ENCODE measurements at places on chromosomes 2 and 18.

- DNase-seq, result no peak
Measured at GRCh38 chr2:232085826-232086425, 124.4 kb downstream of the DIS3L2 start.

- no peak for DNase-seq
Measured at GRCh38 chr2:53584986-53585385, 182.6 kb upstream of the CHAC2 start.

DNA sequence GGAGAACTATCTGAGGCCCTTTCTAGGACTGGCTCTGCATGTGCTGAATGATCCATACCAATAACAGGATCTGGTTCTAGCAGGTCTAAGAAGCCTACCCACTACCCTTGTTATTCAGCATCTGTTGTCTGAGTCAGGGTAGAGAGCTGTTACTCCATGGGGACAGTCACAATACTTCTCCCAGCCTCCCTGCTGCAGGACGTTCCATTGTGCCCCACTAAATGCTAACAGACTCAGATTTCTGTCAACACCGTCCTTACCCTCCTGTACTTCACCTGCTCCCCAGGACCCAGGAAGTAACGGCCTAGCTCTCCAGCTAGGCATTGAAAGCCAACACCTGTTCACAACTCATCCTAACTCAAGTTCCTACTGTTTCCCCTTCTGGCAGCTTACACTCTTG lies 719.7 kb upstream of the ID2 start:
- DNase-seq, result no peak

- no peak for DNase-seq
Measured at GRCh38 chr2:1937480-1937879, 193.2 kb upstream of the PXDN start.

GRCh38 chr2:170180031-170180566 lies 2.2 kb downstream of the MYO3B start:
- DNase-seq, result no peak

DNA sequence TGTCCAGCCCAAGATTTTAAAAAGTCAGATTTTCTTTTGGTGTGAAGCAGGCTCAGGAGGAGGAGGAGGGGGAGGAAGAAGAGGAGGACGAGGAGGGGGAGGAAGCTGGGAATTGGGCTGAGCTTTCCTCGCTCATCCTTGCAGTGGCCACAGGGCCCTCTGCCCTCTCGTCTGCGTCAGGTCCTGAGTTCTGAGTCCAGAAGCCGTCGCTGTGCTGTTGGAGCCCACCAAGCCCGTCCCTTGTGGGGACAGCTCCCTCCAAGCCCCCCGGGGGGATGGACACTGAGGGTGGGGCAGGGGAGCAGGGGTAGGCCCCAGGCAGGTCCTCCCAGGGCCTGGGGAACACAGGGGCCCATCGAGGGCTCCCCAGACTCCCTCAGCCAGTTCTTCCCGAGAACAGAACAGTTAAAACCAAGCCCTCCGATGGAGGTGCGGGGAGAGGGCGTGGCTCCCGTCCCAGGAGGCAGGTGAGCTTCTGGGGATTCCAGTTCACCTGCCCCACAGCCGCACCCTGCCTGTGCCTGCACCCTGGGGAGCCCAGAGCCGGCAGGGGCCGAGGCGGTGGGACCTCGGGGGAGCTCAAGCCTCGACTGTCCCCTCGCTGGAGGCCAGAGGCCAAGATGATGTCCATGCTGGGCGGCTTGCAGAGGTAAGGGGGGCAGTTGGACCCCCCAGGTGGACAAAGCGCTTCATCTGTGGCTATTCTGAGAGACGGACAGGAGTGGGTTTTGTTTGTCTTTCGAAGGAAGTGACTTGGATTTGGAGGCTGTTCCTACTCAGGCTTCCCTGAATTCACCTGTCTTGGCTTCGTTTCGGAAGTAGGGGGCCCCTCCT lies at the start of gene GAL3ST2:
Gene GAL3ST2 (plus strand): TSS at position 487 of the 834 bp plus-strand sequence. CDS start 134 bp downstream, at position 621.
- DNase-seq, result no peak

- DNase-seq, result no peak
Measured at GRCh38 chr2:104286841-104287240, 567.1 kb upstream of the POU3F3 start.

DNA sequence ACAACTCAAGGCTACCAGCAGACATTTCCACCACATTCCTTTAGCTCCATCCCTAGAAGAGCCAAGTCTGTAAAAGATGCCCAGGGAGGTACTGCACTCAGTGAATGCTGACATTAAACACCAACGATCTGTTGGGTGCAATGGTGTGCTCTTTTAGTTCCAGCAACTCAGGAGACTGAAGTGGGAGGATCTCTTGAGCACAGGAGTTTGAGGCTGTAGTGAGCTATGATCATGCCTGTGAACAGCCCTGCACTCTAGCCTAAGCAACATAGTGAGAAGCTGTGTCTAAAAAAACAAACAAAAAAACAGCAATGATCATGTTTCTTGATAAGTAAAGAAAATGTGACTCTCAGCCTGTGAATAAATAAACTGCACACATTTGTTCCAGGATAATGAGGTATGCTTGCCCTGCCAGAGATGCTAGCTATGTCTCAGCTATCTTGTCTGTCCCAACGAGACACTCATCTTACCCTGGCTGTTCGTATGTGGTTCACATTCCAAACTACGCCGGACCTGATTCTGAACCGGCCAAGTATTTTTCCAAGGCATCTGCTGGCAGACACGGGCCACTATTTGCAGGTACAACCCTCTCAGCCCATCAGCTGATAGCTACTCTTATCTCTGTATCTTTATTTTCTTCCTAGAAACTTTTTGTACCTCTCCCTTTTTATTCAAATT lies 21.8 kb downstream of the TMEM182 start:
- DNase-seq, result no peak

GRCh38 chr2:224937887-224938286 lies 104.4 kb downstream of the DOCK10 start:
- DNase-seq, result no peak

Data from stimulated activated CD4-positive, alpha-beta T cell treated with anti-CD3 and anti-CD28 coated beads, Interleukin-4, amount 100 ng/mL, for 48 hours (primary cell).